Anterior cingulate cortex (tissue), 58 donors: ENCODE measurements at places on chromosomes 4 and X.

- DNase-seq: no peak
Observed at GRCh38 chr4:127501103-127501502, 131.7 kb upstream of the INTU start.

GRCh38 chr4:7516773-7517144 lies 82.0 kb upstream of the PSAPL1 start:
- no peak for DNase-seq

DNA sequence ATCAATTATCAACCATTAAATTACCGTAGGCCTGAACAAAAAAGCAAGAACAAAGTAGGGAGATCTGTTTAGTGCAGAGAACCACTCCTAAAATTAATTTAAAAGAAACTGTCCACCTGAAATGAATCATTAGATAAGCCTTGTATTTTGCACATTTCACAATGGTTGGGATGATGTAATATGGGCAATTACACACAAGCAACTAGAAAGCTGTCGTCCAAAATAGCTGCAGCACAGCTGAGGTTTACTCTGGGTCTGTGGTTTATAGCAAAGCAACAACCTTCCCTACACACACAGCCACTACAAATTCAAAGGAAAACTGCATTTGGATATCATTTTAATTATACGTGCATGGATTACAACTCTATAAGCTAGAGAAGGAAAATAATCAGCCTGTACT lies 28.5 kb downstream of the PCDH19 start:
- no peak for DNase-seq

DNA sequence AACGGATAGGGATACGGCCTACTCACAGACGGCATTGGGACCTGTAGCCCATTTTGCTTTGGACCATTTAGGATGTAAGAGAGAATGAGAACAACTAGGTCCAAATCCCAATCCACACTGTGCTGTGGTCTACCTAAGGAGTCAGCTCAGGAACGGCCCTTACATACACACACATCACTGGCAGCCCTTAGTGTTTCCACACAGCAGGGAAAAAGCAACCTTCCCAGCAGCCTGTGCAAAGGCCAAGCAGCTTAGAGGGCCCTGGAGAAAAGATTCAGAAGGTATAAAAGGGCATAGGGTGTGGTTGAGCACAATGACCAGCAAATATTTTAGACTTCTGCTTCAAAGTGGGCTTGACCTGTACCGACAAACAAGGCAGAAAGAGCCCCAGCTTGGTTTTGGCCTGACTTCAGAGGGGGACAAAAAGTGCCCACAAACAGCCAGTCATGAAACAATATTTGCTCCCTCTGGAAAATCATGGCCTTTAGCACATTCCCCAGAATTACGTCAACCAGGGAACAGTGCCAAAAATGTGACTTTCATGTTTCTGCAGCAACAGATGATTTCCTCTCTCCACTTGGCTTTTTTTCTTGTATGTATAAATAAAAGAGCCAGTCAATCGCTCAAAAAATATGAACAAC lies 359.5 kb upstream of the FGF16 start:
- DNase-seq: no peak

DNA sequence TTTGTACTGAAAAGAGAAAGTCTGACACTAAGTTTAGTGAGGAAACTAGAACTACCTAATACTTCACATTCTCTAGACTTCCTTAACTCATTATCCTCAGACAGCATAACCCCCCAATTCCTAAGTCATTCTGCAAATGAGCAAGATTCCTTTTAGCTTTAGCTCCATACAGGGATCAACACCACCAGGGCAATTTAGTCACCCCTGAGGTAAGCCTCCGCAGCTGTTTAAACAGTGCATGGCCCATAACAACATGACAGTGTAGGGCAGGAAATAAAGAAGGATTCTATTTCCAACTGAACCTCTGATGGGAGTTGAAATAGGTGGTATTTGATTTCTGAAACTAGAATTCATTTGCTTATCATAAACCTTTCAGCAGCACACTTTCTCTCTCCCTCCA lies 112.8 kb upstream of the DKK2 start:
- DNase-seq: no peak

GRCh38 chr4:31324814-31325213 lies 604.6 kb downstream of the PCDH7 start:
- no peak for DNase-seq

DNA sequence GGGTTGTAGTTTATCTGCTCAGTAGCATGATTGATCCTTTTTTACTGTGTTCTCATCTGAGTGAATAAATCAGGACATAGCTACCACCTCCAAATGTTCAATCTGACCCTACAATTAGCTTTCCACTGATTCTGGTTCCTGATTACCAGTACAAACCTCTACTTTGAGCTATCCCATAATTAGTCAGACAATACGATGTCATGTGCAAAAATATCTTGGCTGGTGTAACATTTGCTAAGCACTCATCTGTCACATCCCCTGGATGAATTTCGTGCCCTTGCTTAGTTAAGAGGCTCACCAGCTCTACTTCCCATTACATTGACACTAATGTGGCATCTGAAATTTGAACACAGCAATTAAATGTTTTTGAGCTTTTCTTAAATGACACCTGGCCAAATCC lies 1101.0 kb upstream of the PCDH7 start:
- DNase-seq: no peak

DNA sequence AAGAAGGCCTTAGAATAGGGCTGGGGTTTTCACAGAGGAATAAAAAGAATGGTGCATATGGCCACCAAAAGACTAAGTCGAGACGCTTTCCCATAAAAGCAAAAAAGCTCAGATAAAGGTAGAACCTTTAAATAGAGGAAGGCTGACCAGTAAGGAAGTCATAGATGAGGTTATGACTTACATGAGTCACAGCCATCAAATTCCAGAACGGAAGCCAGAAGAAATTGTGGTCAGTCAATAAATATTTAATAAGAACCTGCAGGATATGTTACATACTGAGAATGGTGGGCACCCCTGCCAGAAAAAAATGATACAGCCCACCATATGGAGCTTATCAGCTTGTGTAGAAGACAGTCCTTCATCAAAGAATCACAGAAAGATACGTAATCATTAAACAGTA lies 120.1 kb downstream of the MANBA start:
- DNase-seq: no peak

GRCh38 chr4:151291485-151291884 lies 14.5 kb downstream of the PRSS48 start:
- no peak for DNase-seq

GRCh38 chr4:2436301-2436700 lies 17.5 kb downstream of the CFAP99 start:
- DNase-seq: no peak

DNA sequence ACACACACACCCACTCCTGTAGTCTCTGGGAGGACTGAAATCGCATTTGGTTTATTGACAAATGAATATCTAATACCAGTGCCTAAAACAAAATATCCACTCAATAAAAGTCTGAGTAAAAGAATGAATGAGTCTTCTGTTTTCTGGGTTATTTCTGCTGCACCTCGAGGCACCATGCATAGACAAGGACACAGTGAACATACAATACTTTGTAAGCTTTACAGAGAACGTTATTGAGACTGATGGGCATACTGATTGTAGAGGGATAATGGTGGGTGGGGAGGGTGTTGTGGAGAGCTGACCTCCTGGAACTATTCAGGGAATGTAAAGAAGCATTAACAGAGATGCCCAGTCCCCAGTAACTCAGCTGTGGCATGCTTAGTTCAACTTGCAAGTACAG lies 14.1 kb upstream of the KCNIP4 start:
- no peak for DNase-seq

DNA sequence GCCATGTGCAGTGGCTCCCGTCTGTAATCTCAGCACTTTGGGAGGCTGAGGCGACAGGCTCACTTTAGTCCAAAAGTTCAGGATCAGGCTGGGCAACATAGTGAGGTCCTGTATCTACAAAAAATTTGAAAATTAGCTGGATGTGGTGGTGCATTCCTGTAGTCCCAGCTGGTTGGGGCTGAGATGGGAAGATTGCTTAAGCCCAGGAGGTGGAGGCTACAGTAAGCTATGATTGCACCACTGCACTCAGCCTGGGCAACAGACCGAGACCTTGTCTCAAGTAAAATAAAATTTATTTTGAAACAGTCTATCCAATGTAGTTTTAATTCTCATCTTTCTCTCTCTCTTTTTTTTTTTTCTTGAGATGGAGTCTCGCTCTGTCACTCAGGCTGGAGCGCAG lies 21.1 kb downstream of the RBM10 start:
- DNase-seq: no peak

- no peak for DNase-seq
Observed at GRCh38 chr4:180059216-180059881, 2183.9 kb upstream of the TENM3 start.

- no peak for DNase-seq
Observed at GRCh38 chr4:7326693-7327340, 107.9 kb downstream of the PSAPL1 start.

- DNase-seq: no peak
Observed at GRCh38 chr4:112889199-112889598, 160.3 kb upstream of the ANK2 start.

- no peak for DNase-seq
Observed at GRCh38 chrX:84168095-84168494, 19.9 kb downstream of the RPS6KA6 start.

DNA sequence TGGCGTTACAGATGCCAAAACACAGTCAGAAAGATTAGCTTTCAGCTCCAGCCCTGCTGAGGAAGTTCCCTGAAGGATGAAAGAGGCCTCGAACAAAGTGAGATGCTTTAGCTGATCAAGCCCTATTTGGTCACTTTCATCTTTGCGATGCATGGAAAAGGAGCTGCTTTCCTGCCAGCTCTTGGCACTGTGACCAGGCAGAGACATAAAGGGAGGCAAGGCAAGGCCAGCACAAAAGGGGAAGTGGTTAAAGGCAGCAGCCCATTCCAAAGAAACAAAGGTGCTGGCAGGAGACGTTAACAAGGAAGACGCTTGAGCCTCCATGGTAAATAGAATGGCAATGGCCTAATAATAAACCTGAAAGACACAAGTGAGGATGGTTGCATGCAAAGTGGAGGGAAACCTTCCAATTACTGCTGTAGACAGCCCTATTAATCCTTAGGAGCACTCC lies 617.1 kb upstream of the INTU start:
- no peak for DNase-seq

GRCh38 chrX:9880870-9881269 lies 86.3 kb upstream of the CLDN34 start:
- no peak for DNase-seq

DNA sequence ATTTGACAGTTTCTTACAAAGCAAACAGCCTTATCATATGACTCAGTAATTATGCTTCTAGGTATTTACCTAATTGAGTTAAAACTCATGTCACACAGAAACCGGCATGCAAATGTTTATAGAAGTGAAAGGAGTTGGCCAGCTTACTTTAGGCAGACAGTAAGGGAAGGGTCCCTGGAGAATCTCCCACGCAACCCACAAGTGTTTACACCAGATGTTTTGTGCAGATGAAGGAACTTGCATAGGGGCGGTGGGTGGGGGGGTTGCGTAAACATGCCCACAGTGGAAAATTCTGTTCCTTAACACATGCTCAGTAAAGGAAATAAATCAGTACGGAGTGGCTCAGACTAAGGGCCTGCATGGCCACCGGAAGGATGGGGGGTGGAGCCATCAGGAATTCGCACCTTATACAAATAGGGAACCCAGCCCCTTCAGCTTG lies 330.5 kb upstream of the AADAT start:
- DNase-seq: no peak

DNA sequence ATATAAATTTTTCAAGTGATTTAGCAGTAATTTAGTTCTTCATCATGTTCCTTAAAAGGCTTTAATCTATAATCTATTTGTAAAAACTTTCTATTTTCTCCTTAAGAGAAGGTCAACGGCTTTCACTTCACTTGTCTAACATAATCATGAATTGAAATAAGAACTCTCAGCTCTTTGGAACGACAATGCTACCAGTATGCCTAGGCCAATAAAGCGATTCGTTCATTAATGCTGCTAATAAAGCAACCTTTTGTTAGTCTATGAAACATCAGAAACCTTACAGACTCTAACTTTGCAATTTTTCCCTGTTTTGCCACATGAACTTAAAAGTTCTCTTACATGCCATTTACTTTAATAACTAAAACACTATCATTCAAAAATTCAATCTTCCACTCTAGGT lies 47.6 kb downstream of the FBXW7 start:
- DNase-seq: no peak

GRCh38 chr4:2787230-2788100 lies 5.4 kb upstream of the SH3BP2 start:
- DNase-seq: no peak

DNA sequence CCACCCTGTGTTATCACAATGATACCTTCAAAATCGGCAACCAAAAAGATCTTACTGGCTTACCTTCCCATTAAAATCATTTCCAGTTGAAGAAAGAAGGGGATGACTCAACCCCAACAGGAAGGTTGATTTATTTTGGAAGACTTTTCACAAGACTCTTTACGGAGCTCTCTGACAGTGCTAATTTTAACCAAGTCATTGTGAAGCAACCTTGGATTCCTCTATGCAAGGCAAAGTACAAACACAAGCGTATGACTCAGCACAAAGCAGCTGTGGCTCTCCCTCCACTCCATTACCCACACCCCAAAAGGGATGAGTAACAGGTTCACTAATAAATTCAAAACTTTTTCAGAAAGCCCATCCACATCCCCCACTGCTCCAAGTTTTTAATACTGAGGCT lies 213.8 kb upstream of the FGF13 start:
- DNase-seq: no peak

- DNase-seq: no peak
Observed at GRCh38 chr4:139987502-139987850, 166.5 kb downstream of the MAML3 start.

- DNase-seq: no peak
Observed at GRCh38 chrX:124548571-124548970, 202.2 kb downstream of the SH2D1A start.

DNA sequence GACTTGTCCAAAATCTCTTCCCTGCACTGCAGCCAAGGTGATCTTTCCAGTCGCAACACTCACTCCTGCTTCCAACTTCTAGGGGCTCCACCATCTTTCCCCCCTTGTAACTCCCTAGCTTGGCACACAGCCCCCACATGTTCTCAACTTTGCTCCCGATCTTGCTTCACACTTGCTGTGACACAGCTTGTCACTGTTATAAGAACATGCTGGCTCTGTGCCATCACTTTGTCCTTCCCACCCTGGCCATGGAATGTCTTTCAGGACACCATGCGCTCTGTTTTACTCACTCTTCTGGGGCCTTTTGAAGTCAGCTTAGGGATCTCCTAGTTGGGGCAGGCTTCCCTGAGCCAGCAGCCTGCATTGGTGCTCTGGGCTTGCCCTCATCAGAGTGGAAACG lies 2.5 kb downstream of the NSDHL start:
- no peak for DNase-seq
